ENCODE measurements at places on chromosomes 3 and 15. TPM values are rescaled to one million over a fixed set of nuclear protein-coding genes. Genes with fewer than 3 reads are reported as not detected.

Gene IGF2BP2
- 0.41 TPM for total RNA-seq

Gene PLAAT1
- total RNA-seq, result 0.25 TPM

Gene IMPG2
- total RNA-seq, result 0.14 TPM

Gene GPR27
- total RNA-seq, result 0.91 TPM

Gene SYNPR
- total RNA-seq, result not detected

Gene MINAR1
- 0.33 TPM for total RNA-seq

Gene CSPG4
- not detected for total RNA-seq

Gene NMB
- 2.6 TPM for total RNA-seq

Gene DAZL
- total RNA-seq, result not detected

Gene NOX5
- total RNA-seq, result not detected

Gene PCLAF
- 126 TPM for total RNA-seq

Gene TMEM89
- total RNA-seq, result not detected

Gene LXN
- total RNA-seq, result 8.2 TPM

Gene CPEB1
- 1.0 TPM for total RNA-seq

Gene DUOXA2
- total RNA-seq, result not detected

Gene CHRM5
- total RNA-seq, result not detected

Gene LIPH
- not detected for total RNA-seq

Gene NECTIN3
- 2.7 TPM for total RNA-seq

Gene MYH15
- total RNA-seq, result 0.14 TPM

Gene CAND2
- total RNA-seq, result 2.6 TPM

Gene TMEM108
- total RNA-seq, result not detected

Gene KIF15
- total RNA-seq, result 36.7 TPM

Gene SKIL
- total RNA-seq, result 15.6 TPM

Gene FAM107A
- not detected for total RNA-seq

Gene PPP1R14D
- not detected for total RNA-seq

Gene MAP6D1
- 6.5 TPM for total RNA-seq

Gene FANCD2OS
- total RNA-seq, result not detected

Gene INSYN1
- not detected for total RNA-seq

Gene SAXO2
- 2.4 TPM for total RNA-seq

Gene TMEM212
- not detected for total RNA-seq

All from activated naive CD8-positive, alpha-beta T cell treated with anti-CD3 and anti-CD28 coated beads for 36 hours (primary cell).